Stomach (tissue), 19 donors: ENCODE measurements at places on chromosomes 7 and 10. TPM values are rescaled to one million over a fixed set of nuclear protein-coding genes. Genes with fewer than 3 reads are reported as not detected.

The DYNC1I1 gene
- total RNA-seq, result 69.4 TPM

DNA sequence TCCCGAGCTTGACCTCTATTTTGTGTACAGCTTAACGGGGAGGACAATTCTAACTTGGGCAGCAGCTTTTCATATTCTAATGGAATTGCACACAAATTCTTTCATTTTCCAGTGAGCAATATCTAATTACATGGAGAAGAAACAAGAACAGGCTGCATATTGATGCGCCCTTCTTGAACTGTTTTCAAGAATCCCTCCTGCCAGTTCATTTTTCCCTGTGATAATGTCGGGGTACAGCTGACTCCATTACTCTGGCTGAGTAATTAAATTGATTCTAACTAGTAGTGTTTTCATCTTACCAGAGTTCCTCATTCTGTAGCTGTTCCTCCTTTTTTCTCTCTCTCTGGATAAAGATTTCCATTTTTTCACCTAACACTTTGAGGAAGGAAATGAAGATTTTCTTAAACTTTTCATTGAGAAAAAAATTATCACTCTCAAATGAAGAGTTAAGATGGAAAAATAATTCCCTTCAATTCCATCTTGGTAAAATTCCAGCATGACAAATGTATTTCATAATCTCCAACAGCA, 190.9 kb downstream of the FANK1 start:
- no peaks in the 10 kb centered on the region for H3K27me3 ChIP-seq
- H3K36me3 ChIP-seq, result no peaks in the 10 kb centered on the region
- no peaks in the 10 kb centered on the region for H3K4me1 ChIP-seq
- H3K4me3 ChIP-seq, result no peak overlapping the region
- no peak overlapping the region for H3K27ac ChIP-seq

The CYTH3 gene
- 15.2 TPM for total RNA-seq

DNA sequence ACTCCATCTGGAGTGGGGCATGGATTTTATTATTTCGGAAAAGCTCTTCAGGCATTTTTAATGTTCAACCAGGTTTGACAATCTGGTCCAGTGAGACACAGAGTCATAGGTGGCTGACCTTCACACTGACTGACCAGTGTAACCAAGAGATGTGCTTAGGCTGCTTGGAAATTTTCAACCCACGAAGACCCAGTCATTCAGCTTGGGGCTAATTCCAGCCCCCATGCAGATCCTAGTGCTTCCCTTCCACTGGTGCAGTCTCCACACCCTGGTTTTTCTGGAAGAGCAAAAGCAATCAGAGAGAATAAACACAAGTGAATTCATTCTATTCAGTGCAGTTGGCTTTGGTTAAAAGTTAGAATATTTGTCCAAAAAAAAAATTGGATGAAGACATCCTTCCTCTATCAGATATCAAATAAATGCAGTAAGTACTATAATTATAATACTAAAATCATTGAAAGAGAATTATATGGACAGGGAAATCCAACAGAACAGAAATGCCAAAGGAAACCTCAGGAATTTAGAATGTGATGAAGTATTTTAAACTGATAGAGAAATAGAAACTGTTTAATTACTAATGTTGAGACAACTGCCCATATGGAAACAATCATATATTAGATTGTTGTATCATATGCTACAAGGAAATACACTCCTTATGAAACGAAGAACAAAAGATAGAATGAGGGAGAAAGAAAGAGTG, 178.0 kb downstream of the NPSR1 start:
- H3K27ac ChIP-seq, result no peak overlapping the region
- H3K27me3 ChIP-seq, result peaks cover 4% of the 10 kb centered on the region
- no peak overlapping the region for H3K4me3 ChIP-seq
- no peak for DNase-seq

- no peak for DNase-seq
- H3K27ac ChIP-seq, result no peak overlapping the region
- no peak overlapping the region for H3K4me3 ChIP-seq
- H3K4me1 ChIP-seq, result no peaks in the 10 kb centered on the region
- H3K27me3 ChIP-seq, result no peaks in the 10 kb centered on the region
Observed at GRCh38 chr7:35482231-35482630, 212.7 kb downstream of the HERPUD2 start.

DNA sequence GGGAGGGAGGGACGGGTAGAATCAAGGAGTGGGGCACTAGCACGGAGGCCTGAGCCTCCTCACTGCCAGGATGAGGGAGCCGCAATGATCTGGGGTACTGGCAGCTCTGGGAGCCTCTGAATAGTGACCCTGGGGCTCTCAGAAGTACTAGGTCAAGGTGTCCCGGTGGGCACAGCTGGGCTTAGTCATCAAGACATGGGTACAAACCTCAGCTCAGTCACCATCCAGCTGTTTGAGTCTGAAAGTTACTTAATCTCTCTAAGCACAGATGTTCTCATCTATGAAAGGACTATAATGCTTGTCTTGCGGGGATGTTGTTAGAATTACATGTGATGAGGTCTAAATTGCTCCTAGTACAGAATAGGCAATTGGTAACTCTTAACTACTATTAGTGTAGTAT, 276.8 kb downstream of the KCNMA1 start:
- H3K36me3 ChIP-seq, result no peaks in the 10 kb centered on the region
- peaks cover 3% of the 10 kb centered on the region for H3K4me1 ChIP-seq
- H3K27me3 ChIP-seq, result no peaks in the 10 kb centered on the region

GRCh38 chr10:3324612-3325038, 152.0 kb upstream of the PITRM1 start:
- no peaks in the 10 kb centered on the region for H3K27me3 ChIP-seq
- no peak for DNase-seq
- H3K4me1 ChIP-seq, result no peaks in the 10 kb centered on the region
- no peak overlapping the region for H3K4me3 ChIP-seq

GRCh38 chr10:92846344-92846743, 2.0 kb upstream of the EXOC6 start:
- no peak for DNase-seq
- H3K27me3 ChIP-seq, result no peaks in the 10 kb centered on the region
- H3K4me3 ChIP-seq, result no peak overlapping the region
- H3K4me1 ChIP-seq, result peaks cover 18% of the 10 kb centered on the region
- no peak overlapping the region for H3K27ac ChIP-seq

DNA sequence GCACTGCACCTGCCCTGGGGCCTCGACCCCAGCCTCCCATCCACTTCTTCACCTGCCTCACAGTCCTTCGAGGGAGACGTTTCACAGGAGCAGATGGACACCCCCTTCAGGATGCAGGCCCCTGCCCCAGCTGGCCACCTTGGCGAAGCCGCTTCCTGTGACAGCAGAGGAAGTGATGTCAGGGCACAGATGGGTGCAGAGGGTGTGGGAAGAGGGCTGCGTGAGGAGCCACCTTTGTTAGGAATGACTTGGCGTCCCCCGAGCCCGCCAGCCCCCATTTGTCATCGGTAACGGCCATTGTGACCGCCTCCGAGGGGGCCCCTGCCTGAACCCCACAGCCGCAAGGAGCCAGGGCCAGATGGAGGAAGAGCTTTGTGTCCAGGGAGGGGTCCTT, 47.4 kb upstream of the SLC29A3 start:
- H3K27me3 ChIP-seq, result no peaks in the 10 kb centered on the region
- H3K4me1 ChIP-seq, result peaks cover 39% of the 10 kb centered on the region
- no peak for DNase-seq
- no peak overlapping the region for H3K4me3 ChIP-seq
- no peaks in the 10 kb centered on the region for H3K36me3 ChIP-seq
- H3K27ac ChIP-seq, result no peak overlapping the region
